ENCODE measurements at places on chromosomes 2 and 18. TPM values are rescaled to one million over a fixed set of nuclear protein-coding genes. Genes with fewer than 3 reads are reported as not detected.

DNA sequence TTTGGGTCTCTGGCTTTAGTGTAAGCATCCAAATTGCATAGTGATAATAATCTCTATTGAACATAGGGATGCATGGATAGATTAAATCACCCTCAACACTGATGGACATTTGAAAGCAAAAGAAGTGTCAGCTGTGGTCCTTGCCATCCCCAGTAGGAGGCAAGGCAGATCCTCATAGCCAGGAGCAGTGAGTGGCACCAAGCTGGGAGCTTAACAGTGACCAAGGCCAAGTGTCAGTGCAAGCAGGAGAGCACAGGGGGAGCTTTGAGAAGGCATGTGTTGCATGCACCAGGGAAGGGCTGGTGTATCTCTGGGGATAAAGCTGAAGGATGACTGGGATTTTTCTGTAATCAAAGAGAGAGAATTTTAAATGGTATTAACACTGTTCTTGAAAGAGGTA is 14.7 kb downstream of the SLC14A1 start:
- no peak for DNase-seq

Gene RNU2-63P
- total RNA-seq = not detected

Gene ESPNL
- 3.8 TPM for total RNA-seq

Gene HMSD
- not detected for total RNA-seq

GRCh38 chr2:5020116-5020875 is 671.9 kb upstream of the SOX11 start:
- no peak for DNase-seq

GRCh38 chr18:4640349-4641012 is 185.4 kb upstream of the DLGAP1 start:
- DNase-seq = no peak

DNA sequence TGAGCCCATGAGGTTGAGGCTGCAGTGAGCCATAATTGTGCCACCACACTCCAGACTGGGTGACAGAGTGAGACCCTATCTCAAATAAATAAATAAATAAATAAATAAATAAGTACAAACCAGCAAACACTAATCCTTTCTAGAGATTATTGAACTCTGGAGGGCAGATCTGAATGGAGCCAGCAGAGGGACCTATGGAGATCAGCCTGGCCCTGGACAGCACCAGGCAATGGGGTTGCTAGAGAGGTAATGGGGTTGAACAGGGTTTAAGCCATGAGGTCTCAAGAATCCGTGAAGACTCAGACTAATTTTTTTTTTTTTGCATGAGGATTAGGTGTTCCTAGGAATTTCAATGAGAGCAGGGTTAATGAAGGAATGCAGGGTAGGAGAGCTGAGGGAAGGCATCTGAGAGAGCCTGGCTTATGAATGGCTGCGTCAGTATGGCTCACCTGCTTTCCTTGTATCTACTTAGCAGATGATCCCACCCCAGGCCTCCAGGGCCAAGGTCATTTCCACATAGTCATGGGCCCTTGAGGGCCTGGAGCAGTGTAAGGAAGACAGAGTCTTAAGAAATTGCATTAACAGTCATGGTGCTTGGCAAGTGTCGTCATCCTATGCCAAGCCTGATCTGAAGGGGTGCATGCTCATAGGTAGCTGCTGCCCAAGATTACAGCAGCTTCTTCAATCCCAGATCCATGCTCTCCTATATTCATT is 34.6 kb upstream of the IL37 start:
- DNase-seq = no peak

Gene HOXD12
- total RNA-seq = not detected

DNA sequence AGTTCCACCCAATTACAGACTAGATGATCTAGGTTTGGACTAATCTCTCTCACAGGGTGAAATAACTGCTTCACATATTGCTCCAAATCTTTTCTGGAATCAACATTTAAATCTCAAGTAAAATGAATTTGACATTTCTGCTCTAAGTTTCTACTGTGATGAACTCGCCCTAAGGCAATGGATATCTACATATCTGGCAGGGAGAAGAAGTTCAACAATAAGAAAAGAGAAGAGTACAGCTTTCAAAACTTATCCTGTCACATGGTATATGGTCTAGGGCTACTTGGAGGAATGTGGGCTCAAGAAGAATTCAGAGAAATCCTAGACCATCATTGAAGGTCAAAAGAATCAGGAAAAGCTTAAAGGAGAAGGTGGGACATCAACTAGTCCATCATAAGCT is 440.2 kb downstream of the MBD2 start:
- DNase-seq = no peak

DNA sequence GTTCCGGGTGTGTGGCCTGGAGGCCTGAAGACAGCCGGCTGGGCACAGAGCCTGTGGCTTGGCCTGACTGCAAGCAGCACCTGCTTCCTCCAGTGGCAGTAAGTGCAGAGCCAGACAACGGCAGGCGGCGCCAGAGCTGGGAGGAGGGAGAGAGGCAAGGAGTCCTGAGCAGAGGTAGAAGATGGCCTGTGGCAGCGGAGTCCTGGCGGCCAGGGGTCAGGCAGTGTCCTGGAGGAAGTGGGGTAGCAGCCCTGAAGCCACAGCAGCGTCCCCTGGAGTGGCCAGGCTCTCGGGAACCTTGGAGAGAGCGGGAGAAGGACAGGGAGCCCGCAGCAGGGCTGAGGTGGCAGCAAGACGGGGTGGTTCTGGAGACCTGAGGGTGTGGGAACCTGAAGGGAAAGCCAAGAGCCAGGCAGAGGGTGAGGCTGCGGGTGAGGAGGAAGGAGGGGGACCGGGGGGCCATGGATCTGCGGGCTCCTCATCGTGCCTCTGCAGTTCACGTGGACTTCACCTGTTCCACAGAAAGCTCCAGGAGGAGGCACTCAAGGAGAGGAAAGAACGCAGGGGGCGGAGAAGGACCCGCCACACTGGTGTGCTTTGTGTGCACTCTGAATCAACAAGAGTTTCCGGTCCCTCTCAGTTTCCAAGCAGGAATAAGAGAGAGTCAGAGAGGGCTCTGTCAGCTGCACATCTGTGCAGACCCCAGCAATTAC is 85.9 kb downstream of the USP40 start:
- DNase-seq = peak; percentile 71

GRCh38 chr2:216375286-216375685 is 3.0 kb upstream of the MARCHF4 start:
- no peak for DNase-seq

DNA sequence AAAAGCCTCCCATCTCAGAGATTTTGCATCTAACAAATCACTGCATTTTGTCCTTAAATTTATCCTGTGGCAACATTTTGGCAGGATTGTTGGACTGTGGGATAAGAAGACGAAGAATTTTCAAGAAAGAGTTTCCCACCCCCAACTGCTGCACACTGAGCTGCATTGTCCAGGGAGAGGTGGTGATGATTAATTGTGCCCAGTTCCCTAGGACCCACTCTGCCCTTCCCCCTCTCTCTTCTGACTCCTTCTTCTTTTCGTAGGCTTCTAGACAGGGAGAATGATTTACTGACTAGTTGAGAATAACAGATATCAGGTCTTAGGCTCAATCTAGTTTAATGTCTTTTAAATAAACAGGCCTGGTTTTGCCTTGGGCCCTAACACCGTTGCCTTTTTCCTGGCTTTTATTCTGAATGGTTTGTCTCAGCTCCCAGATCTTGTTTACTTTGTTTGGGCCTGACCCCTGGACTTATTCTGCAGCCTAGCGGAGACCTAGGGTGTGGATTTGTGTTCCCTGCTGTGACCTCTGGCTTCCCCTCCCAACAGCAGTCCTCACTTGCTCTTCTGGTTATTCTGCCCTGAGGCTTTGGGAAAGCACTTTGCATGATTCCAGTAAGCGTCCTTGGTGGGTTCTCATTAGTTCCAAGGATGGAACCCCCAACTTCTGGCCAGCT is 233.3 kb downstream of the INSIG2 start:
- DNase-seq = no peak

- peak; percentile 45 for DNase-seq
Observed at GRCh38 chr2:165582409-165582808, 112.9 kb downstream of the CSRNP3 start.

DNA sequence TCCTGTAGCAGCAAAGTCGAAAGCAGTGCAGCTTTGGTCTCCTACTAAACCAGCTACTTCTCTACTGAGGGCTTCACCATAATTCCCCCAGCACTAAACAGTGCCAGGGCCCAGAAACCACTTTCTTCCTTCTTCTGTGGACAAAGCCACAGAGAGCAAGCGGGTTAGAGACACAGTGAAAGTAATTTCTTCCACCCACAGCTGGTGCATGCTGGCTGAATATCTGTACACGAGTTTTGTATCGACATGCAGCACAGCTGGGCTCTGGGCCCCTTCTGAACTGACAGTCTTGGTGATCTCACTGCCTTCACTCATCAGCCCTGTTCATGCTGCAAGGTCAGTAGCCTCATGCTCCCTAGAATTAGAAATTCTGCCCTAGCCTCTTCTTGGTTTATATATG is 74.0 kb upstream of the SULT1C3 start:
- DNase-seq = no peak

DNA sequence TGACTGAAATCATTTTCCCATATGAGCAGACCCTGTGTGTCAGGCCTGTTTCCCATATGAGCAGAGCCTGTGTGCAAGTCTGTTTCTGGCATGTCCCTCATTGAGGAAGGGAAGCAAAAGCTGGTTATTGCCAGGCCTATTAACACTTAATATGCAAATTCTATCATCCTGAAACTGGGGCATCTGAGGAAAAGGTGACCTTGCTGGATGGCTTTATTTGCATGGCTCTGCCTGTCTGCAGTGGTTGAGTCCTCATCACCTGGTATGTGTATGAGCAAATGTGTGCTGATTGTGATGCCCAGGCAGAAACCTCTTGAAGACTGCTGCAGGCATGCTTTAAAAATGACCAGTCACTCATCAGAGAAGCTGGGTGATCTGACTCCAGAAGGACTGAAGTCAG is 31.2 kb downstream of the EIF4E2 start:
- no peak for DNase-seq

Gene TWIST2
- 10.4 TPM for total RNA-seq

Gene ITGB1BP1
- 73.4 TPM for total RNA-seq

GRCh38 chr18:48622911-48623431 is 84.1 kb downstream of the CTIF start:
- DNase-seq = peak; percentile 88

GRCh38 chr2:128064353-128064752 is 26.6 kb upstream of the UGGT1 start:
- no peak for DNase-seq

DNA sequence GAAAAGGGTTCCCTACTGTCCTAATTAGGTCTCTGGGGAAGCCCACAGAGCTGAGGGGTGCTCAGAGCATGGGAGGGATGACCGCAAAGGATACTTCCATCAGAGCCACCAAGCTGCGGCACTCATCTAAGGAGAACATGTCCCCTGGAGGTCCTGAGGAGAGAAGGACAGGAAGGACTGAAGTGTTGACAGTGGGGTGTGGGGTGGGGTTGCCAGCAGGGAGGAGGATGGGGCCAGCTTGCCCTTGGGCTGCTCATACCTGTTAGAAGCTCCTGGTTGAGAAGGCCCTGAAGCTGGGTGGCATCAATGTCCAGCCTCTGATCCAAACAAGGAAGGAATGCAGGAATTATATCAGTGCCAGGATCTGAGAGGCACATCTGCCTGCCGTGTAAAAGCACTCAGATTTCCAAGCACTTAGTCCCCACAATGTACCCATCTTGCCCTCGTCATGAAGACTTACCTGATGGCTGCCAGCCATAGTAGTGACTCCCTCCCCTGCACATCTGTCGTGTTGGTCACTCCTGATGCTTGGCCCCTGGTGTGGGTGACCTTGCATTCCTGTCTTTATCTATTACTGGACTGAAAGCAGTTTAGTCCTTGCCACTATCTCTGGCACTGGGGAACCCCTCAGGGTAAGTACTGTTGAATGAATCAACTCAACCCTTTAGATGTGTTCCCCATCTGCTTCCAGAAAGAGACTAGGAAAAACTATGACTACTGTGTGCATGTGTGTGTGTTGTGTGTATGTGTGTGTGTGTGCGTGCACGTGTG is 68.9 kb downstream of the CAPN13 start:
- DNase-seq = no peak

- no peak for DNase-seq
Observed at GRCh38 chr2:136029149-136029548, 43.7 kb upstream of the DARS1 start.

DNA sequence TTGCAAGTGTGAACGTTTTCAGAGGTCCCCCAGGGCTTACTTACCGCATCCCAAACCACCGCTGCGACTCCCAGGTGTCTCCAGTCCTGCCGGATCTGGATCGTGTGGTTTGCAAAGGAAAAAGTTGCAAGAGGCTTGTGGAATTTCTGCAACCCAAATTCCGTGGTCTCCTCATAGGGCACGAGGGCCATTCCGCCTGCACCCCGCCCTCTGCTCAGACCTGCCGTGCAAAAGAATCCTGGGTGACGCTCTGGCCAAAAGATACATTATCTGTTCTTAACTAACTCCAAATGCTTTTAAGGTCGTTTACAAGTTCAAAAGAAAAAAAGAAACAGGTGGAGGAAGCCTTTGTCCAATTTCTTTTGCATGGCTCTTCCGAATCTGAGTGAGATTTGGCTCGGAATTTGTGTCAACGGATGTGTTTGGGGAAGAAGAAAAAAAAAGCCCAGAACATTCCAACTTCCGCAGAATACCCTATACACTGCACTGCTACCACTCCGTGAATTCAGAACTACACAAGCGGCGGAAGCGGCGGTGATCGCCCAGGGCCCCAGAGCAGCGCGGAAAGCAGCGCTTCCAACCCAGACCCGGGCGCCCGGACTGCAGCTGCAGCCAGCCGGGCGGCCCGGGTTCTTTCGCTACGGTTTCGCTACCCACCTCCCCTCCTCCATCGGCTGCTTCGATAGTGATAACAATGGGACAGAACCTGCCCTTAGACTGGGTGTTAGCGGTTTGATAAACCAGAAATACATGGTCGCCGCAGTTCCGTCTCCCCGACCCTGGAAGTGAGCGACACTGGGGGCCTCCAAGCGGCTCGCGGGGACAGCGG is 795 bp downstream of the METTL21A start:
- DNase-seq = peak; percentile 71

- no peak for DNase-seq
Observed at GRCh38 chr2:101161658-101162057, 10.5 kb upstream of the TBC1D8 start.

- DNase-seq = no peak
Observed at GRCh38 chr2:62145478-62146100, 50.3 kb upstream of the B3GNT2 start.

- no peak for DNase-seq
Observed at GRCh38 chr18:524466-524865, 24.0 kb upstream of the COLEC12 start.

DNA sequence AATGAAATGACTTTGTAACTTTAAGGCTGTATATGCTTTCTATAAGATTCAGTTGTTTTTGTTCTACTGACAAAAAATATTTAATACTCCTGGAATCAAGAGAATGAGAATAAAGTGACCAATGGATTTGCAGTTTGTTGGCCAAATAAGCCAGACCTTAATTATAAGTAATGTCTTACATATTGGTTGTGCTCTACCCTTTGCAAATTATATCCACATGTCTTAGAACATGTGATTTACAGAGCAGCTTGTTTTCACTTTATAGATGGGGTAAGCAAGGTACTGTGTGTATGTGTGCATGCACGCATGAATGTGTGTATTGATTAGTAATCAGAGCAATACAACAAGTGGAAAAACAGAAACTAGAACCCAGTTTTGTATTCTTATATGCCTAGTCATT is 59.1 kb downstream of the RMDN2 start:
- DNase-seq = no peak
